GM04503 (cell line): ENCODE measurements at places on chromosomes 3 and 15.

GRCh38 chr15:76335307-76336253 lies 993 bp upstream of the ISL2 start:
- no peak for DNase-seq

- DNase-seq = peak; percentile 11
Measured at GRCh38 chr3:42376344-42376798, 34.0 kb downstream of the LYZL4 start.

- peak; percentile 7 for DNase-seq
Measured at GRCh38 chr3:151085227-151085888, at the start of gene MED12L. Gene MED12L, plus strand, starts transcription at chr3:151085664. Its CDS starts 1,263 bp downstream, at chr3:151086927.

DNA sequence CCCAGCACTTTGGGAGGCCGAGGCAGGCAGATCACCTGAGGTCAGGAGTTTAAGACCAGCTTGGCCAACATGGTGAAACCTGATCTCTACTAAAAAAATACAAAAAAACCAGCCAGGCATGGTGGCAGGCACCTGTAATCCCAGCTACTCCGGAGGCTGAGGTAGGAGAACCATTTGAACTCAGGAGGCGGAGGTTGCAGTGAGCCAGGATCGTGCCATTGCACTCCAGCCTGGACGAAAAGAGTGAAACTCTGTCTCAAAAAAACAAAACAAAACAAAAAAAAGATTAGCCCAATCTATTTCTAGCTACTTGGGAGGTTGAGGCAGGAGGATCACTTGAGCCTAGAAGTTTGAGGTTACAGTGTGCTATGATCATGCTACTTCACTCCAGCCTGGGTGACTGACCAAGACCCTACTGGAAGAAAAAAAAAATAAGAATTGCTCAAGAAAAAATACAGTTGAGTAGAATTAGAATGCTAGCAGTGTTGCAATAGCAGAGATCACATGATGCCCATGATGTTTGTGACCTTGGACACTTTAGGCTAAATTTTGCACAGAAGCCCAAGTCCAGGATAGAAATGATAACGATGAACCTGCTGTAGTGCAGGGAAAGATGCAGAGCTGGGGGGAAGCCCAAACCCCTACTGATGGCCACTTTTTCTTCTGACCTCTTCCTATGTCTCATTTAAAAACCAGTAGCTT lies 162.2 kb downstream of the LPP start:
- no peak for DNase-seq

- no peak for DNase-seq
Measured at GRCh38 chr3:11604139-11604892, 39.4 kb downstream of the VGLL4 start.

GRCh38 chr3:37979541-37980461 lies 10.8 kb upstream of the VILL start:
- DNase-seq = no peak

- DNase-seq = no peak
Measured at GRCh38 chr3:186385856-186386602, 24.0 kb upstream of the DGKG start.

- DNase-seq = no peak
Measured at GRCh38 chr3:142646020-142646785, 50.0 kb downstream of the PLS1 start.

DNA sequence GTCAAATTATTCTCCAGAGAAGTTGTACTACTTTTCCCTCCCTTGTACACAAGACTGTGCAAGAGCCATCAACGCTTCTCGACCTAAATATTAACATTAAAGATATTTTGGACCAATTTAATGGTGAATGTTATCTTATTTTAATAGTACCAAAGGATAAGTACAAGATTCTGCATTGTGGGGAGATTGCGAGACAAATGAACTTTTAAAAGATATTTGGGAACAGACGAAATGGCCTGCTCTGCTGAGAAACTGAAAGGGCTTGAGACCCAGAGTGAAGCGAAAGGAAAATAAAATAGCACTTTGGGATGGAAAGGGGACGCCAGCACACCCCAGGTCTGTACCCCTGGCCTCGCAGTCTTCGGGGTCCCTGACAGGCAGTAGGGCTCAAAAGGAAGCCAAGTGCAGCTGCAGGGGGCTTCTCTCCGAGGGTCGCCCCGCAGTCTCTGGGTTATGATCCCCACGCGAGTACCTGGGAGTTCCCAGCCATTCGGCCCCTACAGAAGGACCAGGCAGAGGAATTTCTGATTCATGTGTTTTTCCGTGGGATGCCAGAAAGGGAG lies 97.6 kb upstream of the VGLL3 start:
- DNase-seq = peak; percentile 3
